ENCODE measurements at places on chromosomes 2 and 18.
A peak's percentile ranks its signal among the peaks of the same experiment; 100 is the strongest.

DNA sequence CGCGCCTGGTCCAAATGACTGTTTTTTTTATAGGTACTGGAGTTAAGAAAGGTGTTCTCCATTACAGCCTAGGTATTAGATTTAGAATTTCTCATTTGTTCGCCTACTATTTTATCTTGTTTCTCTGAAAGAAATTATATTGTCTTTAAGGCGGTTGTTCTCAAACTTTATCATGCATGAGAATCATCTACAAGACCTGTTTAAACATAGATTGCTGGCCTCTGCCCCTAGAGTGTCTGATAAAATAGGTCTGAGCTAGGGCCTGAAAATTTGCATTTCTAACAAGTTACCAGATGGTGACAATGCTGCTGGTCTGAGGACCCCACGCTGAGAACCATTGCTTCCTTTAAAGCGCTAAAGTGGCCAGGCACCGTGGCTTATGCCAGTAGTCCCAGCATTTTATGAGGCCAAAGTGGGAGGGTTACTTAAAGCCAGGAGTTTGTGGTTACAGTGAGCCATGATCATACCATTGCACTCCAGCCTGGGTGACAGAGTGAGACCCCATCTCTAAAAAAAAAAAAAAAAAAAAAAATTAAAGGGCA is 34.0 kb upstream of the RNF138 start:
- no peak for DNase-seq

DNA sequence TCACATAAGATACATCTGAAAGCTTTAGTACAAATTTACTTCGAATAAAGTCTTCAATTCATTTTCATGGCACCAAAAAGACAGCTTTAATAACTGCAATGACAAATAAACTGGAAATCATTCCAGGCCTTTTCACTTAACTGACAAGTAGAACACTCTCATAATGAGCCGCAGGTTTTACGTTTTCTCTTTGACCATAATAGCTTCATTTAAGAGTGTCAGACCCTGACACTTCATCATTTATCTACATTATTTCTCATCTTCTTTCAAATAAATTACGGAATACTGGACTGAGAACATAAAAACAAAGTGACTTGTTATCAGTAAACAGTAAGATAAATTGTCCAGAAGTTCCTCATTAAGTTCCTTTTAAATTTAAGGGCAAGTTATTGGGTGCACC is 1252.9 kb upstream of the ACVR2A start:
- DNase-seq = no peak

GRCh38 chr2:85438201-85439024 is 19.9 kb downstream of the SH2D6 start:
- peak; percentile 91 for DNase-seq

GRCh38 chr2:98710734-98711133 is 20.2 kb downstream of the MGAT4A start:
- no peak for DNase-seq

GRCh38 chr2:150166313-150167051 is 321.0 kb downstream of the RND3 start:
- DNase-seq = no peak

- no peak for DNase-seq
These were observed 262.7 kb downstream of the TWIST2 start for GRCh38 chr2:239110595-239111048.

DNA sequence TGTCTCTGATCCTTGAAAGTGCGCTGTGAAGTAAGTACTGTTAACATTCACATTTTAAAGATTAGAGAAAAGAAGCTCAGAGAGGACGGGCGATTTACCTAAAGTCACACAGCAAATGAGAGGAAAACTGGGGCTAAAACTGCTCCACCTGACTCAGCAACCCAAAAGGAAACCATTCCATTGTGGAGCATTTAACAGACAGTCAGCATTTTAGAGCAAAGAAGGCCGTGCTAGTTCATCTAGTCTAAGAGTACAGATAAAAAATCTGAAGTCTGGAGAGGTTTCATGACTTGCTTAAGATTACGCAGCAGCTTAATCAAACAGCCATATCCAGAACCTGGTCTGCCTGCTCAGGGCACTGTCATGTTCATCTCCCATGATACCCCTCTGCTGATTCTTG is 19.9 kb upstream of the KCNF1 start:
- DNase-seq = no peak

DNA sequence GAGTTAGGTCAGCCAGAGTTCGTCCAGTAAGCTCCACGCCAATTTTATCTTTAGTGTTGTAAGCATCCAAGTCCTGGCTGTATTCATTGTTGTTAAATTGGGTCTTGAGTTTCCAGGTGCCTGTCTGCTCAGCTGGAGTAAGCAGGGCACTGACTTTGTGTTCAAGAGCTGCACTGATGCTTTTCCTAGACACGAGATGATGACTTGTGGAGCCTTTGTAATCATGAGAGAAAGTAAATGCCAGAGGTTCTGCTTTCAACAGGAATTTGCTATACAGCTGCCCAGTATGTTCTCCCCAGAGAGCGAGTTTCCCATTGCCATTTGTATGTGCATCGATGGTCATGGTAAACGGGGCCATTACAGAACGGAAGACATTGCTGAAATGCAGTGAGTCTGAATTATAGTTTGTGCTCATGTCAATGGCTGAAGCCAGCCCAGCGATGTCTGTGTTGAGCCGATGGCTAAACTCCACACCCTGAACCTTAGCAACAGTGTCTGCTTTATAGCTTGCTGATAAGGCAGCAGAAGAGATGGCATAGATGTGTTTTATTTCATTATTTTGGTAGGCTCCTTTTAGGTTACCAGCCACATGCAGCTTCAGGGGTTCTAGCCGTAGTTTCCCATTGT is 32.9 kb downstream of the APOB start:
- DNase-seq = no peak
